Astrocyte of the cerebellum (primary cell): ENCODE measurements at places on chromosomes 12 and 14.

DNA sequence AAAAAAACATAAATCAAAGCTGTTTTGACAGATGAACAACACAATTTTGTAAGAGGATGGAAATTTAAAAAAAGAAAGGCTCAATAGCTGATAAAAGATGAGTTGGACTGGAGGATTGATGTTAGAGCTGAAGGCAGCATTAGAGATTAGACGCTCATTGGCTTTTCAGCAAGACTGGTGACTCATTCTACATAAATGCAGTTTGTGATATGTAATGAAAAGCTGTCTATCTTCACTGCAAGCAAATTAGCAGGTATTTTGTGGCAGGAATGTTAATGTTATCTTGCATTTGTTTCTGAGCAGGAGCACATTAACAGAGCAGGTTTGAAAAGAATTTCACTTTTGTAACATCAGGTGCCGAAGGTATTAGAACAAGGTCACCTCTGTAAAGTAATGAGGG is 442.7 kb upstream of the NOVA1 start:
- DNase-seq, result no peak

- no peak for DNase-seq
Observed at GRCh38 chr14:63725786-63726460, 1.9 kb downstream of the SGPP1 start.

GRCh38 chr12:88313554-88313953 is 171.4 kb downstream of the TMTC3 start:
- DNase-seq, result no peak

GRCh38 chr14:88929656-88930436 is 105.4 kb downstream of the TTC8 start:
- DNase-seq, result no peak

DNA sequence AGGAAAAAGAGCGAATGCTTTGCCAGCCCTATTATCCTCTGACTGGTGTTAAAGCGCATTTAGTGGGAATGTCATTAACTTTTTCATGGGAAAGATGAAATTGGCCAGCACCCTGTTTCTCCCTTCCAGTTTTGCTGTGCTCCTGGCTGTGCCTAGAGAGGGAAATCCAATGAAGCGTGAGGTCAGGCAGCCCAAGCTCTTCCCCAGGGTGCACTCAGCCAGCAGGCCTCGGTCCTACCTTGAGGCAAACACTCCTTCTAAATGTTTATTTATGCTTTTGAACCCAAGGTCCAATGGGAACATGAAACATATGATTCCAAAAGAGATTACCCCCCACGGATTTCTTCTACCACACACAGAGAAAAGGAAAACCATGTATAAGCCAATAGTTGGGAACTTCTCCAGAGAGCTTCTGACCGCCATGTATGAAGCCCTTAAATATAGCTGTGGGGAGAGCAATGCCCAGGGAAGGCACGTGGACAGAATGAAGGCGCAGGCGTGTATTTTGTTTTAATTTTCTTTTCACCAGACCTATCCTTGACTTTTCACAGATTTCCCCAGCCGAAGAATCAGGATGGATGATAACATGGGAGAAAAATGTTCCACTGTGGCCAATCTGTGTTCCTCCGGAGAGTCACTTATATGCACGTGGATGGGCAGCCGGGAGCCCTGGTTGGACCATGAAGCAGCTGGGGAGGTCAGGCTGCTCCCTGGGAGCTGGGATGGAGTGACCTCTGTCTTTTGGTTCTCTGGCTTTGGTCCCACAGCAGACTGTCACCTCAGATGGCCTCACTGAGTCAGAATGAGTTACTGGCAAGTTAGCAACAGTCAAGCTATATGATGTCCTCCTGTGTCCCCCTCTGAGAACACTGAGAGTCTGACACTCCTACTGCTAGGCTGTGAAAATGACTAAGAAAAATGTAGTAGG is 37.3 kb downstream of the GPR135 start:
- DNase-seq, result peak; percentile 28

DNA sequence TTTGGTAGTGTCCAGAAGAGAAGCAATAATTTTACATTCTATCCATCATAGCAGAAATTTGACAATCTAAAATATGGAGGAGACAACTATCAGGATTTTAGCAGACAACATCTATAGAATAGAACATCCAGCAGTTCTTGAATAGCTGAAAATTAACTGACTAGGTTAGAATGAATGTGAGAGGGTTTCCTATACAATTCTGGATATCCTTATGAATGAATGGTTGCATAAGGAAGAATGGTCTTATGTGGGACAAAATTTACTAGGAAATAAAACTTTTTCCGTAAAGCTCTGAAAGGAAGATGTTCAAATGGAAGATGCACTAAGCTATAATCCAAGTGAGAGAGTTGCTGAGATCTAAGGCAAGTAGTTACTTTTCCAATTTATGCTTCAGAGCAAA is at the start of gene OR6C3:
OR6C3 (plus strand) TSS at position 301 of the 400 bp plus-strand sequence. CDS start 955 bp downstream, outside the sequence.
- no peak for DNase-seq

- no peak for DNase-seq
Observed at GRCh38 chr12:59698600-59698999, 102.8 kb downstream of the SLC16A7 start.

GRCh38 chr14:50020799-50021198 is 95.6 kb downstream of the VCPKMT start:
- DNase-seq, result no peak

DNA sequence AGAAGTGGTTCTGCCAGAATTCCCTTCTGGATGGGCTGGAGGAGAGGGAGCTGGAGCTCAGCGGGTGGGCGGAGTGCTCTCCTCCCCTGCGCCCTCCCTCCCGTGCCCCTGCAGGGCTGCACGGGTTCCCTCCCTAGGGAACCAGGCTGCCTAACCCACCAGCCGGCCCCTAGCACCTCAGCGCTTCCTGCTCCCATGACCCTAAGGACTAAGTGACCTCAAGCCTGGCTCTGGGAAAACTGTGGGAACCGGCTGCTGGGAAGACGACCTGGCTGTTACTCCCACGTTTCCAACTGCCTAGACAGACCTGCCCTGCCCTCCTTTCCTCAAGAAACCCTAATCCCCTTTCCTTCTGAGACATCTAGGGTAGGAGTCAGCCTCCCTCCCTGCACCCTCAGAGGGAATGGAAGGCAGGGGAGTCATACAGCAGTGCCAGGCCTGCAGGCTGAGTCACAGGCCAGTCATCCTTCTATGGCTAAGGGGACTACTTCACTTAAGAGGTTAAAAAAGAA is 31.5 kb downstream of the SLC6A12 start:
- DNase-seq, result no peak

DNA sequence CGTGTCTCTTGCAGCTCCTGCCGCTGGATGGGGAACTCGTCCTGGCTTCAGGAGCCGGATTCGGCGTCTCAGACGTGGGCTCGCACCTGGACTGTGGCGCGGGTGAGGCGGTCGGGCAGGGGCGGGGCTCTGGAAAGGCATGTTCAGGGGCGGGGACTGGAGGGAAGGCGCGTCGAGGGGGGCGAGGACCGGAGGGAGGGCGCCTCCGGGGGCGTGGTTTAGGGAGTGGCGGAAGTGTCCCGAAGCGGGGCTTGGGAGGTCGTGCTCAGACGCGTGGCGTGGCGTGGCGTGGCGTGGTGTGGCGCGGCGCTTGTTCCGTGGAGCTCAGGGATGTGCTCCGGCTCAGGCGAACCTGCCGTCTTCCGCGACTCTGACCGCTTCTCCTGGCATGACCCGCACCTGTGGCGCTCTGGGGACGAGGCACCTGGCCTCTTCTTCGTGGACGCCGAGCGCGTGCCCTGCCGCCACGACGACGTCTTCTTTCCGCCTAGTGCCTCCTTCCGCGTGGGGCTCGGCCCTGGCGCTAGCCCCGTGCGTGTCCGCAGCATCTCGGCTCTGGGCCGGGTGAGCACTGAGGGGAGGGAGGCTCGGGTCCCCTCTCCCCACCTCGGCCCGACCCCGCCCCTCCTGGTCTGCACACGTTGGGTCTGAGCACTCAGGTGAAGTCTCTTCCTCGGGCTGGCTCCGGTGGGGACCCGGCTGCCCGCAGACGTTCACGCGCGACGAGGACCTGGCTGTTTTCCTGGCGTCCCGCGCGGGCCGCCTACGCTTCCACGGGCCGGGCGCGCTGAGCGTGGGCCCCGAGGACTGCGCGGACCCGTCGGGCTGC is 6.2 kb downstream of the AMN start:
- DNase-seq, result no peak

- DNase-seq, result no peak
Observed at GRCh38 chr14:104247336-104248202, 109.2 kb downstream of the KIF26A start.

- DNase-seq, result no peak
Observed at GRCh38 chr14:96893966-96894622, 96.9 kb downstream of the VRK1 start.

DNA sequence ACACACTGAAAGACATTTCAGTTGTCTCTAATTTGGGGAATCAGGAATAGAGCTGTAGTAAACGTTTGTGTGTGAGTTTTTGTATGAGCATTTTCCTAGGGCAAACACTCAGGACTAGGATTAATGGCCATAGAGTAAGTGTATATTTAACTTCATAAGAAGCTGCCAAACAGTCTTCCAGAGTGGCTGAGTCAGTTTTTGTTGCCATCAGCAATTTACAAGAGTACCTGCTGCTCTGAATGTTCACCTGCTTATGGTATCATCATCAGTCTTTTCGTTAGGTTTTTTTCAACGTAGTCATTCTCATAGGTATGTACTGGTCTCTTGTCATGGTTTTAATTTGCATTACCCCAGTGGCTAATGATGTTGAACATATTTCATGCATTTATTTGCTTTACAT is 30.6 kb upstream of the TRHDE start:
- no peak for DNase-seq

- no peak for DNase-seq
Observed at GRCh38 chr12:15194456-15195368, 26.5 kb downstream of the RERG start.

- no peak for DNase-seq
Observed at GRCh38 chr12:92503971-92504593, 198.7 kb upstream of the PLEKHG7 start.

- DNase-seq, result no peak
Observed at GRCh38 chr12:76010732-76011458, 20.7 kb downstream of the PHLDA1 start.

- DNase-seq, result no peak
Observed at GRCh38 chr14:71382315-71382714, 475.1 kb downstream of the PCNX1 start.

- DNase-seq, result no peak
Observed at GRCh38 chr14:56549721-56550120, 29.9 kb upstream of the TMEM260 start.

- DNase-seq, result no peak
Observed at GRCh38 chr12:19792028-19792427, 352.7 kb downstream of the AEBP2 start.

DNA sequence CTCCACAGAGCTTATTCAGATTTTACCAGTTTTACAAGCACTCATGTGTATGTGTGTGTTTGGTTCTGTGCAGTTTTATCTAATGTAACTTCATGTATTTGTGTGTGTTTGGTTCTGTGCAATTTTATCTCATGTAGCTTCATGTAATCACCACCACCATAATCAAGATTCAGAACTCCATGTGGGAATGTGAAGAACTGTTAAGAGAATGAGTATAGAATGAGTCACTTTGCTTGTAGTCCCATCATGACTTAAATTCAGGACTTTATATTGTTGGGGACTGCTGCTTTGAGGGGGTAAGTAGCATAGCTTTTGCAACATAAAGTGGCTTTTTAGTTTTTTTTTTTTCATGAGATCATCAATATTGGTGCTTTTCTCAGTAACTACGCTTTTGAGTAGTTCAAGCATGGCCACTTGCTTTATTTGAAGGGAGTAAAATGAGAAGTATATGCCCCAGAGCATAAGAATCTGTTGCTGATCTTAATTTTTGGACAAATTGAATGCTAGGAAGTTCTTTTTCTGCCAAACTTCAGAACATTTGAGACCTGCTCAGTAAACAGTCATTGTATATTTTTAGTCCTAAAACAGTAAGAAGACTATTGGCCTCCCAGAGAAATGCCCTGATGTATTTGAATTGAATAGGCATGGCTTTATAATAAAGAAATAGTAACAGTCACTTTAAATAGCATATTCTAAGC is 28.8 kb downstream of the PROX2 start:
- DNase-seq, result no peak

DNA sequence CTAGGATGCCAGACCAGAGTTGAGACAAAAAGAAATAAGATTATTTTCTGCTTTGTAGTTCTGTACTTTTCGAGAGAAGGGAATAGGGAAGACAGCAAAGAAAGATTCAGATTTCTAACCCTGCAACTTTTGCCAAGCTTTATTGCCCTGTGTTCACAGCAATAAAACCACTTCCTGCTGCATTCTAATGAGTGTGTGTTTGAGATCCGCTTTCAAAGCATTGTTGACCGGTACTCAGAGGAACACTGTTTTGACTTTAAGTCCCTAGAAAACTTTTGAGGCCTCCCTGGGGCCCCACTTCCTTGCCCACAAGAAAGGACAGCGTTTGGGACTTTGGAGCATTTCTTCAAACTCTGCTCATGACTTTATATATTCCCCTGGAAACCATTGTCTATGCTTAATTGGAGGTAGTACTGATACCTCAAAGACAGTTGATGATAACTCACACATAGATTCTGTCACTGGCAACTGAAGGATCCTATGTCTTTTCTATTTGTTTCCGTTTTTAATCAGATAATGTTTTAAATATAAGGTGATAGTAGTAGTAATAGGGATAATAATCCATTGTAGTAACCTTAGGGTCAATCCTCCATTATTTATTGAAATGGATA is 1.3 kb downstream of the RNASE6 start:
- no peak for DNase-seq

DNA sequence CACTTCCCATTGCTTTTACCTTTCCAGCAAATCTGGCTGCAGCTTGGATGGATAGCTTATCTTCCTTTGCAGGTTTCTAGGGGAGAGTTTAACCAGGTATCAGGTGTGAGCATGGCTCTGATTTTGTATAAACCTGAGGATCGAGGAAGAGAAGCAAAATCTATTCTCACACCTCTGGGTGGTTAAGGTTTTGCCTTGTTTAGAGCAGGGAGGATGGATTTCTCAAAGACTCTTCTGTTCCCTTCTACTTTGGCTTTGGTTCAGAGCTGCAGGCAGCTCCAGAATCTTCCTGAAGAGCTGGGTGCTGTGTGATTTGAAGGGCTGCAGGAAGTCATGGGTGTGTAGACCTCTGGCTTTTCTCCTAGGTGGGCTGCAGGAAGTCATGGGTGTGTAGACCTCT is 1.7 kb downstream of the JDP2 start:
- DNase-seq, result no peak

DNA sequence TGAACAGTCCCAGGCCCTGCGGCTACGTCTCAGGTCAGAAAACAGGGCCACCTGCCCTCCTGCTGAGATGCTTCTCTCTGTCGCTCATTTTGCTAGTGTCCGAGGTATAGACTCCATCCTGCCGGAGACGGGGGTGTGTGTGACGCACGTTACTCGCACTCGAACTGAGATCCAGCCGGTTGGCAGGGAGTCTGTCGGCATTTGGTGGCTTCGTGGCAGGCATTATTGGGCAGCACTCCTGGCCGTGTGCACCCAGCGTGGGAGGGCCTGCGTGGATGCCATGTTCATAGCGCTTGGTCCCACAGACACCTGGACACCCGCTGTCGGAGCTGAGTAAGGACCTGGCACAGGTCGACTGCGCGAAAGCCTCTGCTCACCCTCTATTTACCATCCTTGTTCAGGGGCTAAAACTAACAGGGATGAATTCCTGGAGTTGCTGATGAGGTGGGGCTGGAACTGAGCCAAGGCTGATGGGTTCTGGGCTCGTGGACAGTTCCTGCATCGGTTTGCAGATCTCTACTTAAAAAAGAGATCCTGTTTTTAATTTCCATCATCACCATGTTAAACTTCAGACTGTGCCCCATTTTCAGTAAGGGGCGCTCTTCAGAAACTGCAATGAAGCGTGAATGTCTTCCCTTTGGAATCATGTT is 28.6 kb downstream of the AACS start:
- no peak for DNase-seq
